ENCODE measurements at places on chromosomes 16 and 17. TPM values are rescaled to one million over a fixed set of nuclear protein-coding genes. Genes with fewer than 3 reads are reported as not detected.

- no peak for DNase-seq
Observed at GRCh38 chr16:12788758-12789157, 14.9 kb downstream of the CPPED1 start.

GRCh38 chr17:19023209-19023999 is 18.8 kb upstream of the FAM83G start:
- DNase-seq, result no peak

DNA sequence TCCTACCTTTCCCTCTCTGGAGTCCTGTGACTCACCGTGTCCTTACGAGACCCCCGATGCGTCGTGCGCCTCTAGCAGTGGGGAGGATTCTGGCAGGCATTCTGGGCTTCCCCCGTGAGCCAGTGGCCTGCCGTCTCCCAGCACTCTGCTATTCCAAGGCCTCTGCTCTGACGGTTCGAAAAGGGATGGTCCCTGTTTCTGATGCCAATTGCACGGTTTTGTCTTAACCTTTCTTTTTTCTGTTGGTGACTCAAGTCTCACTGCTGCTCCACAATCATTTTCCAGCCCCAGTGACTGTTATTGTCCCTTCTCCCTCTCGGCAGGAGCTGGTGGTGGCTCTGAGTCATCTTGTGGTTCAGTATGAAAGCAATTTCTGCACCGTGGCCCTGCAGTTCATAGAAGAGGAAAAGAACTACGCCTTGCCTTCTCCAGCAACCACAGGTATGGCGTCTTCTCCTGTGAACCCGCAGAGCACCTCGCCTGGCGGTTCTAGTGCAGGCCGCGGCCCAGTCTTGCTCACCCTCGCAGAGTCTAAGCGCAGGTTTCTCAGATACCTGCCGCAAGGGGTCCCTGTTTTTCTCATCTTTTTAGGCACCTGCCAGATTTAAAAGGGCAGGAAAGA is 100.1 kb upstream of the CHMP6 start:
- DNase-seq, result no peak

- no peak for DNase-seq
Observed at GRCh38 chr16:80691111-80691741, 113.2 kb downstream of the CDYL2 start.

- DNase-seq, result no peak
Observed at GRCh38 chr16:6131526-6132050, 1034.0 kb upstream of the EEF2KMT start.

- no peak for DNase-seq
Observed at GRCh38 chr17:45768000-45768399, 16.1 kb upstream of the CRHR1 start.

DNA sequence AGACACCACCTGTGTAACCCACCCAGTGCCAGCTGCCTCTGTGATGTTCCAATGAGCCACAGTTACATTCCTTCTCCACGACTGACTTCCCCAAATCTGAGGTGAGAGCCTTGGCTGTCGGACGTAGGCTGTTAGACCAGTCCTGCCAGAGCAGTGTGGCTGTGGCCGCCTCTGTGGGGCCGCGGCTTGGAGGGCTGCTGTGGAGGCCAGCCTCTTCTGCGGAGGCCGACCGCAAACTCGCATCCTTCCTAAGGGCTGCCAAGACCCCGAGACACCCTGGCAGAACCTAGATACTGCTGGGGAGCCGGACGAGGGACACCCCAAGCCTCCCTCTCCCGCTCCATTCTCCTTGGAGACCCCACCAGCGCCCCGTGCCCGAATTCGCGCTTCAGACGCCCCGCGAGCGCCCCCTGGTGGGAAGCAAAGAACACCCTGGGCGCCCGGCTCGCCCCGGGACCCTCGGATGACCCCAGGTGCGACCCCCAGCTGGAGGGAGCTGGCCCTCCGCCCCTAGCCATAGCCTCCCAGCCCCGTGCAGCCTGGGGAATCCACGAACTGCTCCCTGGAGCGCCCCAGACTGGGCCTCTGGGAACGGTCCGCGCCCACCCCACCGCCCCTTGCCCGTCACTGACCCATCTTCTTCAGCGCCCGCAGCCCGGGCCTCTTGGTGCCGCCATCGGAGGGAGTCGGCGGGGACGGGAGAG is 547 bp downstream of the PLCD3 start:
- no peak for DNase-seq

- DNase-seq, result no peak
Observed at GRCh38 chr17:18139498-18139897, 30.9 kb downstream of the MYO15A start.

DNA sequence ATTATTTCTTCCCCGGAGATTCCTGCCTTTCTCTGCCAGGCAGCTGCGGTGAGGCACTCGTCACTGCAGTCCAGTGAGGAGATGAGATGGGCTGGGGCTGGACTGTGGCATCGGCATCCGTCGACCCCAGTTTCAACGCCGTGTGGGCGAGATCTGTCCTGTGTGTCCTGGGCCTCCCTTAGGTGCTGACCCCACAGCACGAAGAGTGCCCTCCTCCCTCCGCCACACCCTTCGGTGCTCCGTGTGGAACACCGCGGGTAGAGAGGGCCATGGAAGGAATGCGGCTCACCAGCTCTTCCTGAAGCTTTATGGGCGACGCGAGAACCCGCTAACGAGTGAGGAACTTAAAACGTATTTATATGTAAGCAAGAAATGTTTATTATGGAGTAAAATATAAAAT is 17.6 kb downstream of the ACSF3 start:
- DNase-seq, result no peak

DNA sequence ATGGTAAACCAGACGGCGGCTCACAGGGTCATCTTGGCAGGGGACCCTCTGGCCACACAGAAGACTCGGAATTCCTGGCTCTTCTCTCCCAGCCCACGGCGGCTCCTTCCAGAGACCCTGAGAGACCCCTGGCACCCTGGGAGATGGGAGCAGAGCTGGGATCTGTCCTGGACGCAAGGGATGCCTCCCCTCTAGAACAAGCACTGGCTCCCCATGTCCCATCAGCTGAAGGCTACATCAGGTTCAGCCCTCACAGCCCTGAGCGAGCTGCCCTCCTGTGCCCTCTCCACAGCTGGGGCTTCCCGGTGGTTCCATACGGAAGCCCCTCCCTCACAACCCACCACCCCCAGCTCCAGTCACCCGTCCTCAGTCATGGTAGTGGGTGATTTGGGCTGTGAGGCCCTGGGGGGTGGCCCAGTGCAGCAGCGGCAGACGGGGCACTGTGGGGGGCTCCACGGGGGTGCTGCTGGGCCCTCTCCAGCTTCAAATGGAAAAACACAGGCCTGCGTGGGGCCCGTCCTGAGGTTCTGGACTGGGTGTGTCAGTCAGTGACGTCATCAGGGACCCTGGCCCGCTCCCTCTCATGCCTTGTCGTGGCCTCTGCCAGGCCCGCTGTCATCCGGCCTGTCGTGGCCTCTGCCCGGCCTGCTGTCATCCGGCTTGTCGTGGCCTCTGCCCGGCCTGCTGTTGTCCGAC is 13.0 kb upstream of the CBFA2T3 start:
- DNase-seq, result no peak

DNA sequence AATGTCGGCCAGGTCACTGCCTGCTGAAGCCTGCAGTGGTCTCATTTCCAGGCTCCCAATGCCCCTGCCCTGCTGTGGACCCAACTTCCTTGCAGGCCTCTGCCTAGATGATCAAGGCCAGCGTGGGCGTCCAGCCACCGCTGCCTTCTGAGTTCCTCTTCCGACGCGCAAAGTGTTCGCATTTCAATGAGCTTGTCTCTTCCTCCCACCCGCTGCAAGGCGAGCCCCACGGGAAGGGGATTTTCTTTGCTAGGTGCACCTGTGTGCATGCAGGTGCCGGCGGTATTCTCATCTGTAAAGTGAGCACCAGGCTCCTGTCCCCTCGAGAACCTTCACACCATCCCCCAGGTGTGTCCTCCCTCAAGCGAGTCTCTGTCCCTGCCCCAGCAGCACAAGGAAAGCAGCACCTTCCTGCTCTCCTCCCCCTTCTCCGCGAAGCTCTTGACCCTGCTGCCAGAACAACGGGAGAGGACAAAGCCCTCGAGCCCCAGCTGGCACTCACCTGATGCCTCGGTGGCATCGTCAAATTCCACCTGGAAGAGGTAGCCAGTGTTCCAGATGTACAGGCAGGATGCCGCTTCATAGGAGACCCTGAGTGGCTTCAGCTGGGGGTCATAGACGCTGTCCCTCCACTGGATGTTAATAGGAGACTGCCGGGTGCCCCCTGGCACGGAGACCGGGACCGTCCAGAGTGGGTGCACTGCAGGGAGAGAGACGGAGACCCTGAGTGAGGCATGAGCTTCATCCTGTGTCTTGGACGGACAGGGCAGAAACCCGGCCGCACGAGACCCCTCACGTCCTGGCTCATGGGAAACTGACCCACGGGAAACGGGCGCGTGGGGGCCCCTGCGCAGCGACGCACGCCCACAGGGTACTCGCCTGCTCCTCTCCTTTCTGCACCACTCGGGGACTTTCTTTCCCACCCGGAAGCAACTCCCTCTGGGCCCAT is 9.8 kb downstream of the CA5A start:
- DNase-seq, result no peak

DNA sequence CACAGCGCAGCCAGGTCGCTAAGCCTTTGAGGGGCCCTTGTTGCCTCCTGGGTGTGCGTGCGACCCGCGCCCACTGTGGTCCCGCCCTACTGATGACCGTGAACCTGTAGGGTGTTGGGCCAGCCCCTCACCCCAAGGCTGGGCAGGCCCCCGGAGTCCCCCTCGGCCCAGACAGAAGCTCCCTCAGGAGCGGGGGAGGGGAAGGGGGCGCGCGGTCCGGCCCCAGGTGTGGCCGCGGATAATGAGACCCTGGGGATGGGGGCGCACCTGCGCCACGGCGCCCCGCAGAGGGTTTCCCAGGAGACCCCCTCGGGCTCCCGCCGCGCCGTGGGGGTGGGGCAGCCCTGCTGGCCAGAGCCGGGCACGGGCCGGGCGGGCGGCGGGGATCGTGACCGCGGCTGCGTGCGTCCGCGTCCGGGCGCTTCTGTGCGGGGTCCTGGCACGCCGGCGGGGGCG is 358 bp upstream of the ARHGDIG start:
- DNase-seq, result no peak

DNA sequence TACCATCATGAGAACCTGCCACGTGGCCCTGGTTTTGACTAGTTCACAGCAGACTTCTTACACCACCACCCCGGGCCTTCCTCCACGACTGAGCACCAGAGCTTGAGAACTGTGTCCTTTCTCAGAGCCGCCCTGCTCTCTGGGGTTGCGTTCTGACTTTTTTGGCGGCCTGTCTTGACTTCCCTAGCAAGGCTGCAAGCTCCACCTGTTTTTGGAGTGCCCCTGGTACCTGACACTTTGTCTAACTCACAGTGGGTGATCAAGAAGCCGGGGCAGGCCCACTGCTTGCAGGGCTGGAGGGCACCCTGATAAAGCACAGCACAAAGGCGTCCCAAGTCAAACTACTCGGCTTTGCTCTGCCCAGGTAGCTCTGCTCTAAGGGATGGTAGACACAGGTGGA is 154.3 kb downstream of the SDK2 start:
- DNase-seq, result no peak

- DNase-seq, result no peak
Observed at GRCh38 chr16:84155771-84156170, 10.7 kb downstream of the DNAAF1 start.

DNA sequence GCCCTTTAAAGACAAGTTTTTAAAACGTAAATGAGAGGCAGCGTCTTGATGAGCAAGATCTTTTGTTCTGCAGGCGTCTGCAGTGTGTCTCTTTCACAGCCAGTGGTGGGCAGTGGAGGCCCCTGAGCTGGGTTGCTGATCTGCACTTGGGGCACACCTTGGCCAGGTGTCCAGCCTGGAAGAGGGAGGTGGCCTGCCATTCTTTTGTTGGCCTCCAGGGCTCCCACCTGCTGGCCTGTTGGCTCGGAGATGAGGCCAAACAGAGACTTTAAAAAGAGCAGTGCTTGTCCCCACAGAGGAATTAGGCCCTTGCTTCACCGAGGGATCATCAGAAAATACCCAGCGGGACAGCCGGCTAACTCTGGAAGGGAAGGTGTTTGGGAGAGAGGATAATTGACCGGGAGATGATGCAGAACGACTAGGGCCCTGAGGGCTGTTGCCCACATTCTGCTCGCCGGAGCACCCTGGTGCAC is 145.9 kb upstream of the PLCG2 start:
- DNase-seq, result no peak

- no peak for DNase-seq
Observed at GRCh38 chr17:11857006-11857405, 140.3 kb downstream of the ZNF18 start.

DNA sequence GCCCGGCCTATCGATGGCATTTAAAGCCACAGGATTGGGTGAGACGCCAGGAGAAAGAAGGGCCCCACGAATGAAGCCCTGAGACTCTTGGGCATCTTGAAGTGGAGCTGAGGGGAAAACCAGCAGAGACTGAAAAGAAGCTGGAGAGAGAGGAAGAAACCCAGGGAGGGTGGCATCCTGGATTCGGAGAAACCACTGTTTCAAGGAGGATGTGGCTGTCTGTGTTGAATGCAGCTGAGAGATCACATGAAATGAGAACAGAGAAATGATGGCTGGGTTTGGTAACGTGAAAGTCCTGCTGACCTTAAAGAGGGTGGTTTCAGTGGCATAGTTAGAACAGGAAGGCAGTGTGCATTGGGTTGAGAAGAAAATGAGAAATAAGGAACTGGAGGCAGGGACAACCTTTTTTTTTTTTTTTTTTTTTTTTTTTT is 3.8 kb downstream of the TNFSF12 start:
- DNase-seq, result no peak

GRCh38 chr17:78957128-78957527 is 22.6 kb downstream of the LGALS3BP start:
- DNase-seq, result no peak

GDPD1 gene
- 3.6 TPM for polyA plus RNA-seq

CHD9NB gene
- 0.85 TPM for polyA plus RNA-seq

PALB2 gene
- 17.3 TPM for polyA plus RNA-seq

TCAP gene
- 2.2 TPM for polyA plus RNA-seq

GNGT2 gene
- polyA plus RNA-seq, result 4.2 TPM

NAGS gene
- polyA plus RNA-seq, result 37.5 TPM

KARS1 gene
- polyA plus RNA-seq, result 100 TPM

BORCS6 gene
- 6.3 TPM for polyA plus RNA-seq

ICAM2 gene
- 15.1 TPM for polyA plus RNA-seq

HOXB1 gene
- polyA plus RNA-seq, result 0.07 TPM

CSH2 gene
- polyA plus RNA-seq, result 0.06 TPM

POLDIP2 gene
- 68.2 TPM for polyA plus RNA-seq

PPY gene
- 0.34 TPM for polyA plus RNA-seq

SCPEP1 gene
- polyA plus RNA-seq, result 323 TPM

CASKIN2 gene
- polyA plus RNA-seq, result 13.9 TPM

SLC16A5 gene
- polyA plus RNA-seq, result 25.5 TPM
